ENCODE measurements at places on chromosomes 16 and 17.

DNA sequence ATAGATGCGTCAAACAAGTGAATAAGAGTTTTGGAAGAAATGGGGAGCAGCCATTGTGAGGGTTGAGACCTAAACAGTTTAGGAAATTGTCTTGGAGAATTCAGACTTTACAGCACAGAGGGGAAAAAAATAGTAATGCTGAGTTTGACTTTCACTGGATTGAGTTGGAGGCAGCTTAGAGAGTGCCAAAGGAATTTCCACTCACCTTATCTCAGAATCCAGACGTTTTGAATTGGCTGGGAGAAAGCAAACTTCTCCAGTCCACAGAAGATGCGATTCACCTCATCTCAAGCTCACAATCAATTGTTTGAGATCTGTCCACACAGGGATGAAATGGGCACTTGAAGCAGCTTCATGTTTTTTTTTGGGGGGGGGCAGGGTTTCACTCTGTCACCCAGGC lies 663.5 kb upstream of the SALL1 start:
- no peak for DNase-seq

GRCh38 chr17:39813631-39814030 lies 50.5 kb downstream of the IKZF3 start:
- no peak for DNase-seq

GRCh38 chr17:5050278-5050677 lies 15.1 kb upstream of the SLC52A1 start:
- DNase-seq, result no peak

GRCh38 chr16:85313526-85314301 lies 201.4 kb upstream of the CIBAR2 start:
- no peak for DNase-seq

- peak; percentile 62 for DNase-seq
These were observed 981 bp upstream of the UNC13D start for GRCh38 chr17:75845058-75845711.

DNA sequence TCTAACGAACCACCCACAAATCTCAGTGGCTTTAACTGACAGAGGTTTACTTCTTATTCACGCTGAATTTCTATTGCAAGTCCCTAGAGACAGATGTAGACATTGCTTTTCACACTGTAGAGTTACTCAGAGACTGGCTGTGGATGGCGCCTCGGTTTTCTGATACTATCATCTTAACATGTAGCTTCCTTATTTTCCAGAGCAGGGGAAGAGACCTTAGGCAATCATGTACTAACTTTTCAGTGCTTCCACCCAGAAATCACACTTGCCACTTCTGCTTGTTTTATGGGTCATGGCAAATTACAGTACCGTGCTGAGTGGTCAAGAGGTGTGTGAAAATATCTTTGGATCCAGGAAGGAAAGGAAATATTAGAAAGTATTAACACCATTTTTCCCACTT lies 65.4 kb downstream of the MAF start:
- DNase-seq, result no peak

- no peak for DNase-seq
These were observed 8.6 kb downstream of the SARM1 start for GRCh38 chr17:28379814-28380801.

- DNase-seq, result peak; percentile 34
These were observed 46.2 kb downstream of the TUBD1 start for GRCh38 chr17:59846394-59847165.

DNA sequence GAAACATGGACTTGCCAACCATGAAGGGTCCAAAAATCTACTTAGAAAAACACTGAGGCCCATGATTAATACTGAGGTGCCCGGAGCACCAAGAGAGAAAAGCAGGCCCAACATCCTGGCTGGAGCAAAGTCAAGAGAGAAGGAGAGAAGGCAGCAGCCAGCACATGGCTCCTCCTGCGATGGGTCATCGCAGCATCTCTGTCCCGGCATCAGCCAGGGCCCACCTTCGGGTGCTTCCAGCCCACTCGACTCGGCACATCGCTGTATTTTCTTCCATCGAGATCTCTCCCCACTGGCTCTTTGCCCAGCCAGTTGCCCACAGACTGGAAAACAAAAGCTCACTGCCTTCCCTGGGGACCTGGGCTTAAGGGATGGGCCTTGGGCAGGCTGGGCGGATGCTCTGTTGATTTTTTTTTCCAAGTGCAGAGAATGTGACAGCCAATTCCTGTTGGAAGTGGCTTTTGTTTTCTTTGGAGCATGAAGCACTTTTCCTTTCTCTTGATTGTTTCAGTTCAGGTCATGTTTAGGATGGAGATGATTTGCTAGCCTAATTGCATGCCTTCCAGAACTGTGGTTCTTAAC lies 58.1 kb downstream of the CYB5B start:
- no peak for DNase-seq

- DNase-seq, result no peak
These were observed 7.6 kb downstream of the SGCA start for GRCh38 chr17:50173335-50173941.

GRCh38 chr16:65445313-65446260 lies 323.7 kb upstream of the CDH11 start:
- no peak for DNase-seq

- DNase-seq, result no peak
These were observed 6.2 kb downstream of the PRCD start for GRCh38 chr17:76545918-76546555.

DNA sequence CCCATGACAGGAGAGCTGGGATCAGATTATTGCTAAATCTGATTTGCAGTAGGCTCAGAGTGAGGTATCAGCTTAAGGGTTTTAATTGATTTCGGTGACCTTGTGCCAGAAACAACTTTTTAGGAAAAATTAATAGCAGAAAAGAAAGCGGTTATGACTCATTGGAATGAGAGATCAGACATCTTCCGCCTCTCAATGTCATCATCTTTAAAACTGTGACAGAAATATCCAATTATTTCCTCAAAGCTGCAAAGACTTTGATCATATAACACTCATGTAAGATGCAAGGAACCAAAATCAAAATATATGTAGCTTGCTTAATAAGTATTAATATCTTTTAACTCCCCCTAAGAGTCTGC lies 190.1 kb upstream of the FOXF1 start:
- DNase-seq, result no peak

- no peak for DNase-seq
These were observed 25.9 kb downstream of the PIPOX start for GRCh38 chr17:29068818-29069217.

DNA sequence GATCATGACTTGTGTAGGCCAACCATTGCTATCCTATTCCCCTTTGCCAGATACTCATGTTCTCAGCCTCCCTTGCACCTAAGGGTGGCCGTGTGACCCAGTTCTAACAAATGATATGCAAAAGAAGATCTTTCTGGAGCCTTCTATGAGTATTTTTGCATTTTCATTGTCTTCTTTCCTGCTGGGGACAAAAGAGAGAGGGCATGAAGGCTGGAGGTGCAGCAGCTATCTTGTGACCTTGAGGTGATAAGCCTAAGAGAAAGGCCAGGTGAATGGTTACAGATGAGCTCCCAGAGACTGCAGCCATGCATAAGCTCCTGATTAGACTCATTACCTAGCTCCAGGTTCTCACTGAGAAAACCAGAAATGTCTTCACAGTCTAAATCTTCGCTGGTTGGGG lies 38.8 kb upstream of the PRKCB start:
- no peak for DNase-seq

DNA sequence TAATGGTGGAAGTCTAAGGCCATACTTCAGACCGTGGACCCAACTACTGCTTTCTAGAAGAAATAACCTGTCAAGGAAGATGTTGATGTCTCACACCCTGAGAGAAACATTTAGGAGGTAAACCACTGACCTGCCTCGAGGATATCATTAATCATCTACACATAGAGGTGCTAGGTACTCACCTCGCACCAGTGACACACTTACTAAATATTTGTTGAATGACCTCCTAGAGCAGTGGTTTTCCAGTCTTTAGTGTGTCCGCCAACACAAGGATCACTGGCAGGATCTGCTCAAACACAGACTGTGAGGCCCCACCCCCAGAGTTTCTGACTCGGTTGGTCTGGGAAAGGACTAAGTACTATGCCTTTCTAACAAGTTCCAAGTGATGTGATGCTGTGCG lies 197.4 kb upstream of the CACNG5 start:
- no peak for DNase-seq

DNA sequence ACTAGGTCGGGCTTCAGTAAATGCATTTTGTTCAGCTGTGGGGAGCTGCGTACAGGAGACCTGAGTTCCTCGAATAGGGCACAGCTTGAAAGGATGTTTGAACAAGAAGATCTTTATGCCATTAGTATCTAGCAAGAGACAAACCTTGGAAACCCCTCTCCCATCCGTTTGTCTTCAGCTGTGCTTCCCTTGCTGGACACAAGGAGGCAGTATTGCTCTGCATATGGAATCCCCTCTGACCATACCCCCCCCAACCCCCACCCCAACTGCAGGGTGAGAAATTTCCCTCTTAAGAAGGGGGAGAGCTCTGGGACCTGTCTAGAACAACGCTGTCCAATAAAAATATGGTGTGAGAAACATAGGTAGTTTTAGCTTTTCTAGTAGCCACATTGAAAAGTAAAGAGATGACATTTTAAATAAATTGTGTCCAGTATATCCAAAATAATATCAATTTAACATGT lies 1.6 kb downstream of the MRM1 start:
- peak; percentile 67 for DNase-seq

DNA sequence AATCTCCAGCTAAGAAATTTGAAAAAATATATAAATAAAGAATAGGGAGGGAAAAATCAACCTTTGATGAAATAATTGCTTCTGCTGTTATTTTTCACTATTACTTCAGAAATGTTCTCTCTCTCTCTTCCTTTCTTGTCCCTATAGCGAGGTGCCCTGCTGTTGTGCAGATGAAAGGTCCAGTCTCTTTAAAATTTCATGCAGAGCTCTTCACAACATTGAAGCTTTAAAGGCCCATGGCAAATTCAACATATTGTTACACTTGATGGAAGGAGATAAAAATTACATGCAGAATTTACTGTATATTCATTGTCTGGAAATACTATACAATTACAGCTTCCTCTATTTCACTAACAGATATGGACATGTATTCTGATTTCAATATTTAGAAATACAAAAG lies 86.4 kb upstream of the PSMD7 start:
- DNase-seq, result no peak

DNA sequence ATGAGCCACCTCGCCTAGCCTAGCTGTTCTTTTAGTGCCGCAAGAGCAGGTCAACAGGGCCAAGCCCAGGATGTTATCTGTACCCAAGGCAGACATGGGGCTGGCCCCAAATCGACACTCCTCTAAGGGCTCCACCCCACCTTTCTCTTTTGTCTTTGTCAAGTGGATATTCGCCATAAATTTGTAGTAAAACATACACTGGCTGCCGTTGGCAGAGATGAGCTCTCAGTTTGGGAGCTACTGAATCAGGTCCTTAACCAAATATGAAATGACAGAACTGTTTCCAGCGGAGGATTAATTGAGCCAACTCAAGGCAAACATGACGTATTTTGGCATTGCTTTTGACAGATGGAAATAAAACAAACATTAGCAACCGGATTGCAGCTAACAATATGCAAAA lies 556.9 kb upstream of the CDH5 start:
- no peak for DNase-seq

GRCh38 chr16:86831366-86831765 lies 253.0 kb downstream of the FOXL1 start:
- DNase-seq, result no peak

DNA sequence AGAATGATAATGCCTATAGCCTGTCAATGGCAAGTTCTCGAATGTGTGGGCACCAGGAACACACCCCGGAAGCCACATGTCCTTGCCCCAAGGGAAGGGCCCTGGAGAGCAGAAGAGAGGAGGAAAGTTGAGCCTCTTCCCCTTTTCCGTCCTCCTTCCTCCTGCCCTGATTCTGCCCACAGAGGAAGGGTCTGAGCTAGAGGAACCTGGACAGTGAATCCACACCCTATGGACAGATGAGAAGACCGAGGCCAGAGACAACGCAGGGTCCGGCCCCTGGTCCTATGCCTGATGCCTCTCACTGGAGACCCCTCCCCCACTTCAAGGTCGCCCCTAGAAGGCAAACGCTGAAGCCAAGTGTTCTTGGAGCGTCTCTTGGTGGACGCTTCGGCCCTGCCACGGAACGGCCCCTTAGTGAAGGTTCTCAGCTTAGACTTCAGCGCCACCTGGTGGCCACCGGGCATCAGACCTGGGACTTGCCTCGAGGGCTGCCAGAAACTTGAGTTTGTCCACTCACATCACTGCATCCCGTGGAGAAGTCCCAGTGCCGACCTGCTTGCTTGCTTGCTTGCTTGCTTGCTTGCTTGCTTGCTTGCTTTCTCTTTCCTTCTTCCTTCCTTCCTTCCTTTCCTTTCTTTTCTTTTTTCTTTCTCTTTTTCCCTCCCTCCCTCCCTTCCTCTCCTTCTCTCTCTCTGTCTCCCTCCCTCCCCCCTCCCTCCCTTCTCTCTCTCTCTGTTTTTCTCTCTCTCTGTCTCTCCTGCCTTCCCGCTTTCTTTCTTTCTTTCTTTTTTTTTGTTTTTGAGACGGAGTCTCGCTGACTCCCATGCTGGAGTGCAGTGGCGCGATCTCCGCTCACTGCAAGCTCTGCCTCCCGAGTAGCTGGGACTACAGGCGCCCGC lies 20.6 kb upstream of the SPNS3 start:
- DNase-seq, result peak; percentile 93

Measured in stimulated activated CD4-positive, alpha-beta T cell treated with anti-CD3 and anti-CD28 coated beads, Interleukin-4, amount 100 ng/mL, for 4 hours (primary cell).